ENCODE measurements at places on chromosomes 5 and 9. TPM values are rescaled to one million over a fixed set of nuclear protein-coding genes. Genes with fewer than 3 reads are reported as not detected.

GCNT4 gene
- 2.4 TPM for total RNA-seq

SVEP1 gene
- total RNA-seq, result 44.6 TPM

GOLM1 gene
- 26.0 TPM for total RNA-seq

HRCT1 gene
- not detected for total RNA-seq

ZFR gene
- total RNA-seq, result 66.1 TPM

MAN2A1 gene
- total RNA-seq, result 53.0 TPM

NPR3 gene
- 33.7 TPM for total RNA-seq

ZNF484 gene
- total RNA-seq, result 13.7 TPM

CSF1R gene
- 21.2 TPM for total RNA-seq

DELE1 gene
- total RNA-seq, result 43.8 TPM

BAAT gene
- not detected for total RNA-seq

LAMC3 gene
- total RNA-seq, result 8.1 TPM

DOK3 gene
- 3.8 TPM for total RNA-seq

PCDHA5 gene
- total RNA-seq, result 0.20 TPM

LECT2 gene
- total RNA-seq, result not detected

NTMT1 gene
- total RNA-seq, result 13.0 TPM

Measured in skin of body (tissue), 3 donors.